ENCODE measurements at places on chromosomes 6 and 20.

- no peak for DNase-seq
These were observed 19.5 kb upstream of the TMX4 start for GRCh38 chr20:8039042-8039441.

- no peak for DNase-seq
These were observed 68.3 kb downstream of the CD24 start for GRCh38 chr6:106906232-106906631.

DNA sequence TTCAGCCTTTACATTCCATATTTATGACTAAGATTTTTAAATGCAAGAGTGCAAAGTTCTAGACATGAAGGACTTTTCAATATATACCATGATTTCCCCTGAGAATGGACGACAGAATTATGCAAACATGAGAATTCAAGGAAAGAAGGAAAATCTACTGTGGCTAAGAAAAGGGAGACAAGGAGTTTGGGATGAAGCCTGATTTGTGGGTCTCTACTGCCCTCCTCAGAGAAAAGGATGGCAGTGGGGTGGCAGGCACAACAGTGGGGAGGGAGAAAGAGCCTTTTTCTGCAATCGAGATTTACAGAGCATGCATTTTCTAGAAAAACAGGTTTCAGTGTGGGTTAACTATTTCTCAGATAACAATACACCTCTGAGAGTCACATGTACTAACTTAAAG is 466.9 kb upstream of the NRSN1 start:
- no peak for DNase-seq

DNA sequence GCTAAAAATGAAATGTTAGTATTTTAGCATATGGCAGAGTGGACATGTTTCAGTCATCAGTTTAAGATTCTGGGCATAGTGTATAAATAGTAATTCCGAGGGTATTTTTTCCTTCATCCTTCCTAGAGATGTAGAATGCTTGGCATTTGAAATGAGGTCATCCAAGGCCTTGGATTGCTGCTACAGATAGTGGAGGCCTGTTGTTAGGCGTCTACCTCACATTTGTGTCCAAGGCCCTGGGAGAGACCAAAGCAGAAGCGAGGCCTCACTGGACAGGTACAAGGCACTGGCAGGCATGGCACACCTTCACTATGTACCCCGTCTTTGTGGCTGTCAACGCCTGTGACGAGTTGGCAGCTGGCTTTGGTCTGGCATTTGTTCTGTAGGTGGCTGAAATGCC is 58.0 kb downstream of the DTD1 start:
- DNase-seq = no peak

GRCh38 chr6:149094156-149094555 is 223.4 kb upstream of the TAB2 start:
- DNase-seq = peak; percentile 35

DNA sequence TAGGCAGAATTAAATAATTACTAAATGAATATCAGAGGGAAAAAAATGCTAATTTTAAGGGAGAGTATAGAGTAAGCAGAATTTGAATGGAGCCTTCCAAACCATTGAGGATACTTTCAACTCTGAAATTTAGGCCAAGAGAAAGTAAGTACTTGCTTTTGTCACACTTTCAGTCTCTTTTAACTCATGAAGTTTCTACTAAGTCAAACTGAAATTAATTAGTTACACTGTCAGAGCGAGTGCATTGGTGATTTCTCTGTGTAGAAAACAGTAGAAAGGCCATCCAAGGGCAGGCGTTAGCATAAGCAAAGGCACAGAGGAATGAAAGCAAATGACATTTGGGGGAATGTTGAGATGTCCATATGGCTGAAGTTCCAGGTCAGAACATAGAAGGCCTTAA is 92.9 kb downstream of the PLEKHG1 start:
- DNase-seq = no peak

- no peak for DNase-seq
These were observed 288.4 kb downstream of the CLIC5 start for GRCh38 chr6:45727228-45727627.

- DNase-seq = no peak
These were observed 301.1 kb downstream of the TAF4 start for GRCh38 chr20:61764471-61765025.

- no peak for DNase-seq
These were observed 38.4 kb downstream of the PPP1R3G start for GRCh38 chr6:5123296-5124143.

DNA sequence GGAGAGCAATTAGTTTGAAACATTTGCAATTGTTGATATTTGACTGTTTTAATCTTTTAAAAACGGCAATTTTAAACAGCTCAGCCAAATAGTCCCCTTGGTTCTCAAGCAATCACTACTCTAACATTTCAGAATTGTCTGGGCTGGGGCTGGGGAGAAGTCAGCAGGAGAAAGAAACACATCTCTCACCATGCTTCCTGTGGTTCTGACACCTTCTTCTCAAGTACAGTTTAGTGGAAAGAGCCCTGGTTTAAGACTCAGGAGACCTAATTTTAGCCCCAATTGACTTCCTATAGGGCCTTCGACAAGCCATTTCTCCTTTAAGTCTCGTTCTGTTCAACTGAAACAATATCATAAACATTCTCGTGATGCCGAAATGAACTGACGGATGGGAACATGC is 168.4 kb upstream of the CDYL start:
- no peak for DNase-seq

DNA sequence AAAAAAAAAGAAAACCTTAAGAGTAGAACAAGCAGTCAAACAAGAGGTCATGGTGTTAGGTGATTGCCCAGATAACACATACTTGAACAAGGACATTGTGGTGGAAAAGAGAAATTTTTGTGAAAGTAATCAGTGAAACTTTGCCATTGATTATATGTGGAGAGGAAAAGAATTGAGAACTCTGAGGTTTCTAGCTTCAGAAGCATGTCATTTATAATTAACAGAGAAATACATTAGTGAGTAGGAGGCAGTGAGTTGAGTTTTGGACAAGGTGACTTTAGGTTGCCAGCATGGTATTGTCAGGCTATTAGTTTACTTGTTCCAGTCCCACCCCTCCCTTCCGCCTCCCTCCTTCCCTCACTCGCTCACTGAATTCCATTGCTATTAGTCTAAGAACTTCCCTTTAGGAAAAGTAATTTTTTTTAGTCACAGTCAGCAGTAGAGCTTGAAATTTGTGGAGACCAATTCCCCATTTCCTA is 17.2 kb downstream of the TAB2 start:
- DNase-seq = no peak

Data from CD4-positive, alpha-beta T cell treated with Interferon alpha-2 for 1 hour (primary cell).